ENCODE measurements at places on chromosomes 5 and 9.

- DNase-seq: no peak
These were observed 949 bp downstream of the SERINC5 start for GRCh38 chr5:80254767-80255430.

- no peak for DNase-seq
These were observed 7.2 kb downstream of the PLK2 start for GRCh38 chr5:58452566-58453258.

GRCh38 chr5:74895906-74896305 is 29.7 kb upstream of the FAM169A start:
- peak; percentile 47 for DNase-seq

DNA sequence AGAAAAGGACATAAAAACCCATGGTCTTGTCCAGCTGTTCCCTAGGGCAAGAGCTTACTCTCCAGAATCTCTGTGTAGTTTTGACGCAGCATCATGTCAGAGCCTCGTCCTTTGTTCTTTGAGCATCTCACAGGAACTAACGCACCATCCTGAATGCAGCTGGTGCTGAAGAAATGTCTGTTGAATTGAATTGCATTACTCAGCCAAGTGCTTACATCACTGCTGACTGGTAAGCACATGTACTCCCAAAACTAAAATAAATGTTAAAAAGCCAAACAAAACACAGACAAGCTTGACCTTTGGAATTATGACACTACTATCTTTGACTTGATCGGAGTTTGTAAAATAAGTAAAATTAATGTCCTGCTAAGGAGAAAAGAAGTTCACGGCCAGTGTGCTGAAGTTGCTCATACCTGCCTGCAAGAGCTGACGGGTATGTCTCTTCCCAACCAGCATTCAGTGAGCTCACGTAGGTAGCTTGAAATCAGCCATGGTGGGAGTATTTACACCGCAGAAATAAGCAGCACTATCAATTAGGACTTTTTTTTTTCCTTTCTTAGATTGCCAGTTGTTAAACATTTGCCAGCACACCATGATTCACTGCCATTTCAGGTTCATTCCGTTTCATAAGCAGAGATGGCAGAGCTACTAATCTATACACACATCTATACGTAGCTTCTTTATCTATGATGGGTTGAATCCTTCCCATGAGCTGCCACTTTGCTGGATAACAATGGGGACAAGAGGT is 310.6 kb upstream of the MSX2 start:
- no peak for DNase-seq

GRCh38 chr5:37436146-37436934 is 57.2 kb downstream of the WDR70 start:
- no peak for DNase-seq

DNA sequence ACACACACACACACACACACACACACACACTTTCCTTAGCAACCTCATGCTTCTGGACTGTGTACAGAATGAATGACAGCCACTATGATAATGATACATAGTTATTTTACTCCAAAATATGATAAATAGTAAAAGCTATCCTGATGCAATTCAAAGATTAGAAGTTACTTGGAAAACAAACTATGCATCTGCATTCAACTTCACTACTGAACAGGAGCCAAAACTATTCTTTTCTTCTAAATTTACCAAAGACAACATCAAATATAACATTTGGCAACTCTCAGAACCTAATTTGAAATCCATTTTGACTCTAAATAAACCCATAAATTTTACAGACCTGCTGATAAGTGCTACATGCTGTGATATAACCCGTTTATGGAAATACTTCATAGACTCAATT is 33.3 kb downstream of the GLIS3 start:
- DNase-seq: no peak

DNA sequence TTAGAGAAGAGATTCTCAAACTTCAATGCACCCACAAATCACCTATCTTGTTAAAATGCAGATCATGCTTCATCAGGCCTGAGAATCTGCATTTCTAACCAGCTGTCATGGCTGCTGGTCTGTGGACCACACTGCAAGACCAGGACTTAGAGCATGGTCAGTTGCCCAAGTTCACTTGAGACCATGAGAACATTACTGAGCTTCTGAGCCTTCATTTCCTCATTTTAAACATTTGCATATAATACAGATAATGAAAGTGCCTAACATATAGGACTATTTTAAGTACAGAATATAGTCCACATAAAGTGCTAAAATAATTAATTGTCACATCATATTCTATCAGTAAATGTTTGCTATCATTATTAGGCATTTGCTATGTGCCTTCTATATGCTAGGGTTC is 260.8 kb upstream of the TNC start:
- DNase-seq: no peak

GRCh38 chr5:88269222-88269771 is 652 bp upstream of the TMEM161B start:
- no peak for DNase-seq

DNA sequence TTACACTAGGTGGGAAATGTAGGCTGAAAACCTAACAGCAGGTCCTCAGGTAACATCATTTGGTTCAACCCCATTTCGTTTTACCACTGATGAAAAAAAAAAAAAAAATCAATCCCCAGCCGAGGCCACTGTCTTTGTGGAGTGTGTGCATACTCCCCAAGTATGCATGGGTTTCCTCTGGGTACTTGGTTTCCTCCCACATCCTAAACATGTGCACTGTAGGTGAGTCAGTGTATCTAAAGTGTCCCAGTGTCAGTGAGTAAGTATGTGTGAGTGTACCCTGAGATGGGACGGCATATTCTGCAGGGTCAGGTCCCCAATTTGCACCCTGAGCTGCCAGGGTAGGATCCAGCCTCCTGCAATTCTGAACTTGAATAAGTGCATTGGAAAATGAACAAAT is 966.5 kb upstream of the DMAC1 start:
- no peak for DNase-seq

DNA sequence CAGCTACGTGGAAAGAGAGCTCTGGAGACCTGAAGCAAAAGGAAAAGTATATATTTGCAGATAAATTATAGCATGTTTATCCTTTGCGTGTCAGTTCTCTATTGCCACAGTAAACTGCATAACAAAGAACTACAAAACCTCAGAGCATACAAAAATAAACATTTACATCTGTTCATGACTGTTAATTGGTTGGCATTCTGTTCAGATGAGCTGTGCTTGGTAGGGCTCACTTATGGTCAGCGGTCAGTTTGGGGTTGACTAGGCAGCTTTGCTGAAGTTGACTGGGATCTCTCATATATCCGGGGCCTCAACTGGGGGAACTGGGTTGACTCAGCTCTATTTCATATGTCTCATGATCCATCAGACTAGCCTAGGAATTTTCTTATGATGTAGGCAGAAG is 257.7 kb downstream of the TLE1 start:
- no peak for DNase-seq

DNA sequence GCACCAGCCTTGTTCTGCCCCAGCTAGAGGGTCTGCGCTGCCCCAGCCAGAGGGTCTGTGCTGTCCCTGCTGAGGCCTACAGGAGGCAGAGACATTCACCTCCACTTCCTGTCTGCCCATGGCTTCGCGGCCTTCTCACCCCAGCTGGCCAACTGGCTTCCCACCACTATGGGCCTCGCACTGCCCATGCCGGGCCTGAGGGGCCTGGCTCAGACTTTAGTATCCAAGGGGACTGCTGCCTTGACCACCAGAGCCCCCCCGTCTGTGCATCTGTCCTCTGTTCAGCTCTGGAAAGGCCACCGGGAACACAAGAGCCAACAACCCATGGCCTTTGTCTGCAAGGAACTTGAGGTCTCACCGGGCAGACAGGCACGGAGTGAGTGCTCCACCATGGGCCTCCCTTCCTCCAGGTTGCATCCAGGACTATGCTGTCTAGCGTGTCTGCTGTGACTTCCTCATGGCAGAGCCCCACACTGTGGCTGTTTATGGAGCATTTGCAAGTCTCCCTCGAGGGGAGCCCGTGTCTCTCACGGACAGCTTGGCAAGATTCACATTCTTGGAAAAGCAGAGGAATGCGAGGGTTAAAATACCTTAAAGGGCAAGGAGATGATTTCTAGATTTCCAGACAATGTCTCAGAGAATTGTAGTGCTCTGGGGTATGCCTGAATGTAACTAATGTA is 1.7 kb downstream of the DCANP1 start:
- no peak for DNase-seq

DNA sequence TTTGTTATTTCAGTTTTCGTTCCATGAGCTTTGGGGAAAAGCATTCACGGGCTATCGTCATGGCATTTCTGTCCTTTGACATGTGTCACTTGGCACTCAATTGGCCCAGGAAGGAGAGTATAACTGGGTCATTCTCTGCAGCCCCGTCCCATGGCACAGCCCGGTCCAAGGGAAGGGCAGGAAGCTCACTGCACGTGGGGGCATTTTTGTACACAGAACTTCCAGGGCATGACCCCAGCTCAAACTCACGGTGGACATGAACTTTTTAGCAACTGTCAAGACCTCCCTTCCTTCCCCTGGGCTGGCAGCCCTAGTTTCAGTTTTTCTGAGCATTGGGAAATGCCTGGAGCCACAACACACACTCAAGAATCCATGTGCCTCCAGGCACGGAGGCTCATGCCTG is 161.6 kb upstream of the PANK3 start:
- DNase-seq: no peak

DNA sequence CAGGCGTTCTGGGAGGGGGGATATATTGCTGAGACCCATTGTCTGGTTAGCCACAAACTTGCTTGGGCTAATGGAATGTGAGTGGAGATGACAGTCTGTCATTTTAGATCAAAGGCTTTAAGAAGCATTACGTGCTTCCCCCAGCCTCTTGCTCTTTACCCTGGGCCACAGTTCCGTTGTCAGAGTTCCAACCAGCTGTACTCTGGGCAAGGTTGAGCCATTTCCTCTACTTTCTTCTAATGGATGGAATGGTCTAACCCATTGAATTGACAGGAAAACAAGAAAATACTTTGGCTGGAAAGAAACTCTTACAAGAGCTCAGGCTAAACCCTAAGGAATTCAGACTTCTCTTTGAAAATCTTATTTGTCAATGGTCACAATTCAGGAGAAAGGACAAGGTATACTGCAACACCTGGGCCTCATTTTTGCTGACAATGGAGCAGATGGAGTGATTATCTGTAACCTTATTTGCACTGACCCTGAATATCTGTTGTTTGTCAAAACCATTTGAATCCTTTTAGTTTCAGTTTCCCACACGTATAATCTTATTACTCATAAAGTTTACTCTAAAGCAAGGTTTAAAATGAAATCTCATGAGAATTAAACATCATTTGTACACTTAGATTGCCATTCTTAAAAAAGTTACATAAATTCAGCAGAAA is 231.4 kb downstream of the PDE4D start:
- peak; percentile 56 for DNase-seq

GRCh38 chr9:27654629-27655285 is 81.5 kb upstream of the C9orf72 start:
- DNase-seq: no peak

GRCh38 chr9:128082151-128082550 is 14.1 kb downstream of the SLC25A25 start:
- no peak for DNase-seq

DNA sequence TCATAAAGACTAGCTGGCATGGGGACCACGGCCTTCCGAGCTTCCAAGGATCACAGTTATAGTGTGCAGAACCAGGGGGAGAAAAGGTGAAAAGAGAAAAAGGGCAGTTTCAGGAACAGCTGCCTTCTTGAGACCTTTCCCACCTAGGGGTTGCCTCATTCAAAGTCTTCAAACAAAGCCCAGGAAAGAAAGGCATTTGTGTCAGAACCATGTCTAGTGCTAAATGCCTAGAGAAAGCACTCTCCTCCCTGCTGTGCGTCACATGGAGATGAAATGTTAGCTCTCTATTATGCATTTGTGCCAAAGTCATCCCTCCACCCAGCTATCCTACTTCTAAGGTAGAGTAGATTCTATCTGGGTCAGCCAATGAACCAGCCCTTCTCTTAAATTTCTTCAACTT is 1037.3 kb upstream of the WWC1 start:
- no peak for DNase-seq

DNA sequence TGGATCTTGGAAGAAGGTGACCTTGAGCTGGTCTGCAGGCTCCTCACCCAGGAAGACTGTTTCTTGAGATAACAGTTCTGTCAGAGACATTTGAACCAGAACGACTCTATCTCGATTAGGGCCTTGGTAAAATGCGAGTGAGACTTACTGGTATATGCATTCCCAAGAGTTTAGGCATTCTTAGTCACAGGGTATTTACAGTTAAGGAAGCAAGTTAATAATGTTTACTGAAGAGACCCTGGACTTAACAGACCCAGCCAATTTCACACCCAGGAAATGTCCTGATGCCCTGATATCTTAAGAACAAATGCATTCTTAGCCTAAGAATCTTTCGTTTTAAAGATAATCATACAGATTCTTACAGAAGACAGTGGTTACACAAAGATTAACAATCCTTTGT is 1867.2 kb upstream of the C9orf72 start:
- DNase-seq: no peak

GRCh38 chr9:6955251-6955921 is 197.6 kb downstream of the KDM4C start:
- peak; percentile 39 for DNase-seq

DNA sequence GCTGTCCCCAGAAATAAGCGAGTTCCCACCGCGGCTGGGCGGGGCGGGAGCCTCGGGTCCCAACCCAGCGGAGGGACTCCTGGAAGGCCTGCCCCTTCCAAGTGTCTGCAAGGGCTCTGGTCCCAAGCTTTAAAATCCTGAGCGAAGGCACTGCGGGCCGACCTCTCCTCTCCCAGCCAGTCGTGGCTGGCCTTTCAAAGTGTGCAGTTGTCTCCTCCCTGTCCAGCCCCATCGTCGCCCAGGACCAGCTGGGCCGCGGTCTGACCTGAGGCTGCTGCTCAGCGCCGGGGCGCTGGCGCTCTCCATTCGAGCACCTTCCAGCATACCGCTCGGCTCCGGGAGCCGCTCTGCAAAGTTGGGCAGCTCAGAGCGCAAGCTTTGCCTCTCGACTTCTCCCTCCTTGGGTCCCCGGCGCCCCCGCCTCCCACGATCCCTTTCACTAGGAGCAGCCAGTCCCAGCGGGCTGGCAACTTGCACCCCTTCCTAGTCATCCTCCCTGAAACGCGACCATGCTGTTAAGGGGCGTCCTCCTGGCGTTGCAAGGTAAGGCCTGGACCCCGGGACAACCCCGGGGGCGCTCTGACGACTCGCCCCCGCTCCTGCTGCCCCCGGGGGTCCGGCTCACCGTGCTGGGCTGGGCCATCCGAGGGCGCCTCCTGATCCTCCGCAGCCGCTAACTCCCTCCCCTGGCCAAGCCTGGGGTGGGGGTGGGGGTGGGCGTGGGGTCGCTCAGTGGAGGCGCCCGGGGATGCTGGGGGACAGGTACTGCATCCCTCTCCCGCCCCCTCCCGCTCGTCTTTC is at the start of gene MAMDC2:
MAMDC2 (plus strand) TSS at position 160 of the 801 bp plus-strand sequence; CDS start at position 510, 350 bp downstream.
- no peak for DNase-seq
